ENCODE measurements at places on chromosomes 1 and 21.

DNA sequence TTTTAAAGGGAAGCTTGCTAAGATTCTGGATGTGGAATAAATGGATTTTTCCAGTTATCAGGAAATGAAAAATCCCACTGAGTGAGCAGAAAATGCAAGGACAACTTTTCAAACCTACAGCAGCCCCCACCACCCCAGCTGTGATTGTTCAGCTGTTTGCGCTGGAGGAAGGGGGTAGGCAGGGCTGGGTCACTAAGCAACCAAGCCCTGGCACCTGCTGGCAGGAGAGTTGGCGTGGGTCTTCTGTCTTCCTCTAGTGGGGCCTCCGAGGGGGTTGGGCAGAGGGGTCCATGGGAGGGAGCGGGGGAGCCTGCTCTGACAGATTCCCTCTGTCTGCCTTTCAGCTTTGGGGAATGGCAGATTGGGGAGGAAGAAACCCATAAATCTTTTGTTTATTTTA lies 45.3 kb downstream of the EIF2D start:
- no peak for DNase-seq

- DNase-seq, result no peak
Observed at GRCh38 chr1:66383168-66383567, 150.8 kb upstream of the SGIP1 start.

DNA sequence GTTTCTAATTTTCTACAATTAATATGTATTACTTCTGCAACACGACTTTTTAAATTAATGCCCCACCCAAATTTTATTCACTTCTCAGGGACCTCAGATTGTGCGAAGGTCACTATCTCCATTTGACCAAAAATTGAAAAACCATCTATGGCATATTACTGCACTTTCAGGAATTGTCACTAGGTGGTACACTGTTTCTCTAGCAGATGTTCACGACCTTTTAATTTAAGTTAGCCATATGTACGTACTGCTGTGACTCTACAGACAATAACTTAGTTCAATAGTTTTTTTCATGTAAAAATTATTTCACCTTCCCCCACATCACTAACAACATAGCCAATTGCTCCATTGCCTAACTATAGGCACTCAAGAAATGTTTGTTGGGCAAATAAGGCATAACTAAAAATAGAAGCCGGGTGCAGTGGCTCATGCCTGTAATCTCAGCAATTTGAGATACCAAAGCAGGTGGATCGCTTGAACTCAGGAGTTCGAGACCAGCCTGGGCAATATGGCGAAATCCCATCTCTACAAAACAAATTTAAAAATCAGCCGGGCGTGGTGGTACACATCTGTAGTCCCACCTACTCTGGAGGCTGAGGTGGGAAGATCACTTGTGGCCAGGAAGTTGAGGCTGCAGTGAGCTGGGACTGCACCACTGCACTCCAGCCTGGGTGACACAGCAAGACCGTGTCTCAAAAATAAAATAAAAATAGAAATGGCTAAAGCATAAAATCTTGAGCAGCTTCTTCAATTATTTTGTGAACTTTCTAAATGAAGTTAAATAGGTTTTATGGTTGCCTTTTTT lies 75.7 kb upstream of the PKN2 start:
- DNase-seq, result no peak

DNA sequence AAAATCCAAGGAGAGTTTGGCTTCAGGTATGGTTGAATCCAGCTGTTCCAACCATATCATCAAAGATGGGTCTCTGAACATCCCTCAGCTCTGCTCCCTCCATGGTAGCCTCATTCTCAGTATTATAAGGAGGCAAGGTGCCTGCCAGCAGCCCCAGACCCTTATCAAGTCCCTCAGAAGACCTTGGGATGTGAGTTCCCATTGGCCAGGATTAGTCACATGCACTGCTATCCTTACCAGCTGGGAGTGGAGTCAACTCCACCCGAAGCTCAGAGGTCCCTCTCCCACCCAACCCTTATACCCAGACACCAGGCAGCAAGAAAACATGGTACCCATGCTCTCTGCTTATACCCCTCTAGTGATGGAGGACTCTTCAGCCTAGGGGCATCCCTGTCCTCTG lies 153.7 kb upstream of the ZBTB40 start:
- no peak for DNase-seq

DNA sequence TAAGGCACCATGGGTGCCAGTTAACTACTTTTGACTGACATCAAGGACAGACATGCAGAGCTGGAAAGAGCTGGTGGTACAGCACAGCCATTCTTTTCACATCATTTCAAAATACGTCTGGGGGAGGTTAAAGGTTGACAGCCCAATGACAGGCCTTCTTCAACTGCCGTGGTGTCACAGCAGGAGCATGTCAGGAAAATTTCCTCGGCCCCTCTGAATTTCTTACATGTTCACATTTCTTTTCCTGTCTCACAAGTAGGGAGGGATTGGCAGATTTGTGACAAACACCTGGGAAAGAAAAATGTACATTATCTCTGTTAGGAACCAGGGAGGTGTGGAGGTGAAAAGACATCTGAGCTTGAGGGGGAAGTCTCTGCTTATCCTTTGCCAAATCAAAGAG lies 279.1 kb downstream of the SPATA17 start:
- no peak for DNase-seq

GRCh38 chr1:245876586-245876985 lies 630.5 kb downstream of the SMYD3 start:
- no peak for DNase-seq

DNA sequence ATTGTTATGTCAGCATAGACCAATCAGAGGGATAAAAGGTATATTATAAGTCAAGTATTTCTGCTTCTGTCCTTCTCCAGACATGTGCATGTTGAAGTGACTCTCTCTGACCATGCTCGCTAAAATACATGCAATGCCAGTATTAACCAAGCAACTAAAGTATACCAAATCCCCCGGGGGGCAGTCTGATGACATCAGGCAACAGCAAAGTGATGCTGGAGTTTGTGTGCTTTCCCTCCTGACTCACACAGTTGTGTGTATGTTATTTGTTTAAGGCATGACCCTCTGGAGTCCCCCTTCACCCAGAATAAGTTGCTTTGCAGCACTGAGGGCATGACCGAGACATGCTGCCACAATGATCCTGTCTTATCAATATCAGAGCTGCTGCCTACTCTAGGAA lies 2.1 kb downstream of the BRINP2 start:
- DNase-seq, result no peak

GRCh38 chr1:7826363-7826762 lies 26.5 kb downstream of the UTS2 start:
- DNase-seq, result no peak

DNA sequence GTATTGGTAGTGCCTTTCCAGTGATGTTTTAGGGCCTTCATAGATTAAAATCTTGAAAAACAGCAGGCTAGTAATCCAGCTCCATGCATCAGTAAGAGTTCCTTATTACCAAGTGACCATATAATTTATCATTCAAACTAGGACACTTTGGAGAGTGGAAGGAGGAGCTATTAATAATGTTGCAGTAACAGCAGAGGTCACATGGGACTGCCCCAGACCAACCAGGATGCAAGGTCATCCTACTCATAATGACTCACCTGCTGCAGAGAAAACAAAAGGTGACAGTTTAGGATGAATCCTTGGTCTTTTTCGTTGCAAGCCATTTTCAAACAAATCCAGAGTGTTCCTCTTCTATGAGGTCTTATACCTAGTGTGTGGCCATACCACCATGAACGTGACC lies 187.4 kb downstream of the NUF2 start:
- no peak for DNase-seq

DNA sequence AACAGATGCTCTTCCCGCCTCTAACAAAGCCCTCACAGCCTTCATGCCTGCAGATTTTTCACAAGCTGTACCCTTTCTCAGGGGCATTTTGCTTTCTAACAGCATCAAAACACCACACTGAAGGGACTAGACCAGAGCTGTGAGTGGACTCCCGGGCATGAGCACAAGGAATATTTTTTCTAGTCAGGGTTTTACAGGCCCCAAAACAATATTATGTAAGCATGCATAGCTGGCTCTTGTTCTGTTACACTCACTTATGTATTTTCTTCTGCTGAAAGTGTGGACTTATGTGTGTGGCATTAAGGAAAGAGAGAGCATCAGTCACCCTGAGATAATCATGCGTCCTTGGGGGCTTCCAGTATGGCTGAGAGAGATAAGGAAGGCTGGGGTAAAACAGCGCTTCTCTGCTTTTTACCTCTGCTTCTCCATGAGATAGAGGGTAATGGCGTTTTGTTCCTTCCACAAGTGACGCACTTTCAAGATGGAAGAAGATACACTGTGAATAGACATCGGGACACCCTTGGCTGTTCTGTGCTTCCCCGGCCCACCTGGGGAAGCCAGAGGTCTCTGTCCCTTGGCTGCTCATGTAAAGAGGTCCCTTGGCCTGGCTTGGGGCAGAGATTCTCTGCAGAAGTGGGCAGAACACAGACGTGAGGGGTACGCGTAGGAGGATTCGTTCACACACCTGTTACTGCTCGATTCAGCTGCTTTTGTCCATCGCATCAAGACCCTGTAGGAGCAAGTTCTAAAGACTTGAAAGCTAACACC lies 266.7 kb upstream of the RAB4A start:
- DNase-seq, result no peak

DNA sequence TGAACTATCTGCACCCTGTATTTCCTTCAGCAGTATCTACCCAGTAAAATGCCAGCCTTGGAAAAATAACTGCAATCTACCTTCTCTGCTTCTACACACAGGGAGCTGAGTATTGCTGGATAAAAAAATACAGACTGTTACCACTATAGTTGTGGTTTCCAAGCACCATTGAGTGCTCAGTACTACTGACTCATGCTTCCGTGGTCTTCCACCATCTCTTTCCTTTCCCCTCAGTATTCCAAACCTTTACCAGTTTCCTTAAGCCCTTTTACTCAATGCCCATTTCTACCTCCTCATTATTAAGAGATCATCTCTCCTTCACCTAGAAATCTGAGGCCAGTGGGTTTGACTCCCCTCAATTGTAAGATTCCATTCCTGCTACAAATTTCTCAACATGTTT lies 23.8 kb downstream of the GLMN start:
- no peak for DNase-seq

- DNase-seq, result no peak
Observed at GRCh38 chr1:206834711-206835110, 30.7 kb upstream of the IL20 start.

DNA sequence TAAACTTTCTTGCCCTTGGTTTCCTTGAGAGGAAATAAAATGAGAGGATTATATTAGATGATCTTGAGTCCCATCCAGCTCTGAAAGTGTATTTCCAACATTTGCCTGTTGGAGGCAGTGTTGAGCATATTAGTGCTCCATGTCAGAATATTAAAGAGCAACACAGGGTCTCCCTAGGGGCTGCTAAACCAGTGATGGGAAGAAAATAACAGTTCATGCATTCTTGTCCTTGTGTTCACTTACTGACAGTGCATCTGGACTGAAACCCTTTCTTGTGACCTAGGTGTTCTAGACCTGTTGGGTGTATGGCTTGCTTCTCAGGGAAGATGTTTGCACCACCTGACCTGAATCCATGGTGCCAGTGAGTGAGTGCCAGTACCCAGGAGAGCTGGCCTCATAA lies 124.7 kb upstream of the KIAA0040 start:
- DNase-seq, result no peak

GRCh38 chr21:15671188-15671587 lies 58.6 kb upstream of the USP25 start:
- DNase-seq, result no peak

DNA sequence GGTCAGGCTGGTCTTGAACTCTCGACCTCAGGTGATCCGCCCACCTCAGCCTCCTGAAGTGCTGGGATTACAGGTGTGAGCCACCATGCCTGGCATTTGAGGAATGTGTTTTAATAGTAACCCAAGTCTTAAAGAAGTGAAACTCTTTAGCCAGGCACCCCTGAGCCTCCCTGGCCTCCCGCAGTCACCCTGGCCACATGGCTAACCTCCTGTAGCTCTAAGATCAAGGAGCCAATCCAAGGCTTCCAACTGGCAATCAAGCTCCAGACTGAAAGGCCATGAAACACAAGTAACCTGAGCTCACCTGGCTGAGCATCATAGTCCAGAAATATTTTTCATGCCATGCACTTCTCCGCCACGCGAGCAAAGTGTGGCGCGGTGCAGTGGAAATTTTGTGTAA lies 84.3 kb downstream of the LTN1 start:
- no peak for DNase-seq

GRCh38 chr1:245679821-245680780 lies 525.3 kb downstream of the KIF26B start:
- DNase-seq, result no peak

- no peak for DNase-seq
Observed at GRCh38 chr1:151546011-151546925, 6.2 kb downstream of the TUFT1 start.

DNA sequence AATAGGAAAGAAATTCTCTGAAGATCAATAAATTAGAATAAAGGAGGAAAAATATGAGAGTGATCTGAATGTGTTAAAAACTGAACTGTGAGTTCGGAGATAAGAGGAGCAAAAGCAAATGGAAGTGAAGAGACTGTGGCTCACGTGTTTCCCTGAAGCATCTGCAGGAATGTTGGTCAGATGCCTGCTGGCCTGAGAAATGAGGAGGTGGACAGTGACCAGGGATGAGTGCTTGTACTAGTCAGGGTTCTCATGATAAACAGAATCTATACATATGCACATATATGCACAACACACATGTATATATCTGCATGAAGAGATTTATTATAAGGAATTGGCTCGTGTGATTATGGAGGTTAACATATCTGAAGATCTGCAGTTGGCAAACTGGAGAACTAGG lies 103.4 kb upstream of the TIAM1 start:
- no peak for DNase-seq

DNA sequence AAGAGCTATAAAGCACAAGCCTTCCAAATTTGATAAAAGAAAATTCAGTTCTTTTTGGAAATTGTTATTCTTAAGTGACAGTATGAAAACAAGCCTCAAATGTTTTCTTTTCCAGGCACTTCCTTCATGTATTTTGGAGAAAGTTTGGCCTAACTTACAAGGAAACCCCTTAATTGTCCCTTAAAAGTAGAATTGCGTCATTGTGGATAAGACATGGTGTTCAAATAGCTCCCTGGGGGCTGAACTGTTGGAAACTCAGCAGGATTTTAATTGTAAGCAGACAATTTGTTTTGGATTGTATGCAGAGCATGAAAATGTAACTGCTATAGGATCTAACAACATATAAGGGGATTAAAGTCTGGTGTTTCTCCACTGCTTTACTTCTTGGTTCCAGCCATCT lies 35.4 kb upstream of the FGGY start:
- no peak for DNase-seq

- DNase-seq, result no peak
Observed at GRCh38 chr21:39332175-39332574, 16.7 kb downstream of the HMGN1 start.
